T1000 (cell line): ENCODE measurements at places on chromosomes 11 and 22.

DNA sequence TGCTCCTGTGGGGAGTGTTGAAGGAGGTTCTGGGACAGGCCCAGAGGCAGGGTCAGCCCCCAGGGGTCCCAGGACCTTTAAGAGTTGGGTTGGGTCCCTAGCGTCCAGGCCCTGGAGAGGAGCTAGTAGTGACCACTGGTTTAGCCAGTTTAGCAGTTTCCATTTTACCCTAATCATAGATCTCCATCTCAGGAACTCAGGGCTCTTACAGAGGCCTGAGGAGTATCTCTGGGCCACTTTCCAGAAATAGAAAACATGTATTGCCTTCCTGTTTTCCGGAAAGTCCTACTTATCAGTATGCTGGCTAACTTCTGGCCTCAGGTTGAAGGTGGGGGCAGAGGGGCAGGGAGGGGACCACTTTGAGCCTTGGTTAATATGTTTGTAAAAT, 13.5 kb downstream of the NCF4 start:
- DNase-seq = no peak

- DNase-seq = no peak
Measured at GRCh38 chr11:12496181-12497025, 119.0 kb downstream of the PARVA start.

DNA sequence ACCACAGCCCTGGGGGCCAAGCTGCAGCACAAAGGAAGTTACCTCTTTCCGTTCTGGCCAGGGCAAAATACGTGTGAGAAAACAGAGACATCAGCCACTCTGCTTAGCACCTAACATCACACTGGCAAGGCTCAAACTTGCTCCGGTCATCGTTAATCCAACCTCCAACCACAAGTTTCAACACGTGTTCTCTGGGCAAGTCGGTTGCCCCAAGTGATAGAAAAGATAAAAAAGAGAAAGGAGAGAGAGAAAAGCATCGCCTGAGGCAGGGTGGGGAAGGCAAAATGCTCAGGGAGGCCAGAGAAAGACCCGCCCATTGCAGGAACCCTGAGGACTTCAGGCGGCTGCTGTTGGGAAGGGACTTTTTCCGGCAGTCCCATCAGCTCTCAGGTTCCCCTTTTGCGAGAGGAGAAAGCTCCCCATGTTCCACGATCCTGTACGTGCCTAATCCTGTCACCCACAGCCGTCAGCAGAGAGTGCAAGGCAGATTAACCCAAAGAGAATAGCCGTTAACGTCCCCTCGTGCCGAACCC, 18.5 kb upstream of the B4GALNT4 start:
- no peak for DNase-seq

- no peak for DNase-seq
Measured at GRCh38 chr11:62497132-62497801, 49.3 kb downstream of the AHNAK start.

DNA sequence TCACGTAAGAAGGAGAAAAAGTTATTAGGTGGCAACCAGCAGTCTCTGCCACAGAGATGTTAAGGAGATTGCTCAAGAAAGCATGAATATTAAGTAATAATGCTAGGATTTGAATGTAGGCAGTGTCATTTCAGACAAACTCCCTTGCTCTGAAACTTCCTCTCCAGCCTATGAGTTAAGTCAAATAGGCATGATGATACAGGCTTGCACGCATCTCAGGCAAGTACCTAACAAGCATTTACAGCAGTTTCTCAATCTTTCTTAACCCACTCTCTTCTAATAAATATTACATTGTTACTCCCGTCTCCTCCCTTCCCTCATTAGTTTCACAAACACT, 72.7 kb downstream of the RAB38 start:
- DNase-seq = no peak

DNA sequence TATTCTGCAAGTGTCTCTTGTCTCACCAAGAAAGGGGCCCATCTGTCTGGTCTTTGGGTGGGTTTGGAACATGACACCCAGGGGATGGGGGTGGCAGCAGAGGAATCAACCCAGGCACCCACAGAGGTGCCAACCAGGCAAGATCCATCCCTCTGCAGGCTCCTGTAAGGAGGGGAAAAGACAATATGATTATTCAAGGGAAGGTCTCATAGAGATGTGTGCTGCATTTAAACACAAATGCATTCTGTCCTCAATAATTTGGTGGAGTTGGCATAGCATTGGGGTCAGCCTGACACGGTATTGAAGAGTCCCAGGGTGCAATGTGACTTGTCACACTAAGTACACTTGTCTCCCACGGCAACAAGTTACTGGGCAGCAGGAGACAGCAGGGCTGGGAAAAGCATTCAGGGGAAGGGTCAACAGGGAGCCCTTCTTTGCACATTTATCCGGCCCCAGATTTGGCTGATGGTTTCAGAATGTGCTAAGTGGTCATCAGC, 33.1 kb upstream of the SPON1 start:
- DNase-seq = no peak

GRCh38 chr22:23070418-23071229, at the start of gene GNAZ:
Gene GNAZ, plus strand, starts transcription at chr22:23070519. Its CDS starts 25,177 bp downstream, at chr22:23095696.
- no peak for DNase-seq

DNA sequence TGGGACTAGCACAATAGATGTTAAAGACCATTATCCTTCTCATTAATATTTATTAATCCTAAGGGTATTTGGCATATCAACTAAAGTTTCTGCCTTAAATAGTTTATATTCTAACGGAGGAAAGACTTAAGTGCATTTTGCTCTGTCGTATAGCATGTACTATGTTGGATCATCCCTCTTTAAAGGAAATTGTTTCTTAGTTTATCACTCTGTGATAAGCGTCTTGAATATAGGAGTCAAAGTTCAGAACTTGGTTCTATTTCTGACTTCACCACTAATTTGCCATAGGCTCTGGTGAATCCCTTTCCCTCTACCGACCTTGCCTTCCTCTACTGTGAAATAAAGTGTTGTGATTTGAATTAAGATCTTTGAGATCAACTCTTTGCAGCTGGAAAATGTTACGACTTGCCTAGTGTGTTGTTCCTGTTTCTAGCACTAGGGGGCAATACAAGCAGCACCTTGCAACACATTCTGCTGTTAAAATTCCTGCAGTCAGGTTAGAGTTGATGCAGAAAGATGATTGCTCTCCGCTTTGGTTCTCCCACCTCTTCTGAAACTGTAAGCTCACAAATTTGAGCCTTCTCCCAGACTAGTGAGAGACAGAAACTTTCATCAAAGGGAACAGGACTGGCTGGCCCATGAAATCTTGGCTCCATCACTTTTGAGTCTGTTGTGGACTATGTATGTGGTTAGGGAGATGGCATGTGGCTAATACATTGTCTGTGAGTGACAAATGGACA, 27.8 kb upstream of the ZNRF3 start:
- DNase-seq = no peak

- DNase-seq = no peak
Measured at GRCh38 chr22:27062910-27063309, 405.5 kb downstream of the MIAT start.

GRCh38 chr11:15370495-15371147, 255.9 kb downstream of the INSC start:
- no peak for DNase-seq

- no peak for DNase-seq
Measured at GRCh38 chr22:36409911-36410756, 22.4 kb upstream of the MYH9 start.
